ENCODE measurements at places on chromosomes 3 and 15. TPM values are rescaled to one million over a fixed set of nuclear protein-coding genes. Genes with fewer than 3 reads are reported as not detected.

CLEC3B gene
- not detected for total RNA-seq

- no peak for DNase-seq
- peaks cover 7% of the 10 kb centered on the region for H3K36me3 ChIP-seq
- H3K27me3 ChIP-seq: peaks cover 75% of the 10 kb centered on the region
- no peaks in the 10 kb centered on the region for H3K4me1 ChIP-seq
- no peak within 1 kb of the TSS for H3K4me3 ChIP-seq
Measured at GRCh38 chr3:196210673-196211556, at the start of gene ZDHHC19. Gene ZDHHC19 (minus strand): TSS chr3:196211400. CDS start chr3:196211315, 85 bp downstream.

THSD4 gene
- 29.6 TPM for total RNA-seq

GRCh38 chr15:80611543-80612080 lies 83.5 kb upstream of the ABHD17C start:
- peaks cover 5% of the 10 kb centered on the region for H3K36me3 ChIP-seq
- peaks cover 18% of the 10 kb centered on the region for H3K4me1 ChIP-seq
- H3K27ac ChIP-seq: no peak overlapping the region
- no peak for DNase-seq
- no peaks in the 10 kb centered on the region for H3K27me3 ChIP-seq
